ENCODE measurements at places on chromosomes 7 and 10.

DNA sequence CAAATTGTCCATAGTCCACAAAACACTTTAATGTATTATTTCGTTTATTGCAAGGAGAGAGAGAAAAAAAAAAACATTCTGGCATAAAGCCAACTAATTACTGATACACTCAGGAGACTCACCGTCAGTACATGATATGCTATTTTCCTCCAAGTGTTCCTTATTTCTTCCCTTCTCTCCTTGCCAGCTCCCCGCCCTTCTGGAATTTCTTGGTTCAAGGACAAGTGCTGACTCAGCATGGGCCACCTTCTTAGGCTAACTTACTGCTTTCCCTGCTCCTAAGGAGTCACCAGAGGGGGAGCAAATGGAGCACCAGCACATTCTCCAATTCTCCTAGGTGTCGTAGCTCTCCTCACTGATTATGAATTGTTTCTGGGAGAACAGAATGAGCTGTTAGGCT, 133.8 kb upstream of the HDAC9 start:
- DNase-seq: no peak

DNA sequence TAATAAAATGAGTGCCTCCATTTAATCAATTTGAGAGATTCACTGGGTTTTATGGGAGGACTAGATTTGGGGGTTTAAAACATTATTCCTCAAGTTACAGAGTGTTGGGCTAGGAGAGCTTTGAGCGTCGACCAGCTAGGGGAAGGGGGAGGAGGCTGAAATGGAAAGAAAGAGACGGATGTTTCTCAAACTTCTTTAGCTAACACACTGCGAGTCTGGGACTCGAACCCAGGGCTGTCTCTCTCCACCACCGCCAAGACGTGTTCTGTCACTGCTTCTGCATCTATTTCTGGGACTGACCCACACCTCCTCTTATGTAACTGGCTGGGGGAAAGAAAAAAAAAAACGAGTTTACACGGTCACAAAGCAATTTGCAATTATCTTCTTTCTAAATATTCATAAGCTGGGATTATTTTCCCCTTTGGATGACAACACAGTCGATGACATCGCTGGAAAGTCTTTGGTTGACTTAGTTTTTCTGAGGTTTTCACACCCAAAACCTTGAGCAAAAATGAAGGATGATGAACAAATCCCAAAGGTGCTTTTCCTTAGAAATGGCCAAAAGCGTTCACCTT, 27.2 kb downstream of the CHST15 start:
- no peak for DNase-seq

GRCh38 chr10:13794992-13795612, 208.3 kb downstream of the PRPF18 start:
- DNase-seq: no peak

DNA sequence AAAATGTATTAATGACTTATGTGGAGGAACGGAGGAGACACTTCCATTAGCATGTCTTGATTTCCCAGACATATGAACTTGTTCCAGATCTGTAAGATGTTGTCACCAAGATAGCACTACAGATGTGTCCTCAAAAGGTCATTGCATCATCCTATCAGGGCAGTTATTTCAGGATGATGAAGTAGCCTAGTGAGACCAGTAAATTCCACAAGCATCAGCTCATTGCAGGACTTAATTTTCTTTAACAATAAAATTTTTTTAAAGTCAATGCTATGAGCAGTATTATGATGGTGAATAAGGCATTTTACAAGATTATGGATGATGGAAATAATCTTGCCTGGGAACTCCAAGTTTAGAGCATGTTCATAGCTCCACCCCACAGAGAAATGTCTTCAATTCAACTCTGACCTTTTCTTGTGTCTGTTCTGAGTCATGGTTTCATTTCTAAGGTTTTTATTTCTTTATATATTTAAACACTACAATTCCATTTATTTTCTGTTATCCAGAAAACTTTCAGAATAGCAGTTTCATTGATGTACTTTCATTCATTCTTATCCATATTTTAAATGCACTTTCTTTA, 1203.3 kb upstream of the CELF2 start:
- DNase-seq: no peak

DNA sequence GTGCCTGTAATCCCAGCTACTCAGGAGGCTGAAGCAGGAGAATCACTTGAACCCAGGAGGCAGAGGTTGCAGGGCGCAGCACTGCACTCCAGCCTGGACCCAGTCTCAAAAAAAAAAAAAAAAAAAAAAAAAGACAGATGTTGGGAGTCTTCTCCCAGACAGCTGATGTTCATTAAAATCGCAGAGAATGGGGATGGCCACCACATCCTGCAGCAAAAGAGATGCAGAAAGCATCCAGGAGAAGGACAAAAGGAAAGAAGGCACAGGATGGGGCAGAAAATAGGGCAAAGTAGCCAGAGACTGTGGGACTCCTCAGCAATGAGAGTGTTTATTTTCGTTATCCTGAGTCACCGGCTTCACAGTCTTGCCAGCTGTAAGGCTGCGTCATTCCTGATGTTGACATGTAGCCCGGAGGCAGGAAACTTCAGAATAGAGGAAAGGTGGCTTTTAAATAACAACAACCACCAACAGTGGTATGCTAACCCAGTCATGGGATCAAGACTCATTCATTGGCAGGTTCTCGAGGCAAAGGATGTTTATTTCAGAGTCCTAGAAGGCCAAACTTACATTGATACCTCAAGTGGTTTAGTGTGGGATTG, 149.5 kb upstream of the SVIL start:
- DNase-seq: no peak

DNA sequence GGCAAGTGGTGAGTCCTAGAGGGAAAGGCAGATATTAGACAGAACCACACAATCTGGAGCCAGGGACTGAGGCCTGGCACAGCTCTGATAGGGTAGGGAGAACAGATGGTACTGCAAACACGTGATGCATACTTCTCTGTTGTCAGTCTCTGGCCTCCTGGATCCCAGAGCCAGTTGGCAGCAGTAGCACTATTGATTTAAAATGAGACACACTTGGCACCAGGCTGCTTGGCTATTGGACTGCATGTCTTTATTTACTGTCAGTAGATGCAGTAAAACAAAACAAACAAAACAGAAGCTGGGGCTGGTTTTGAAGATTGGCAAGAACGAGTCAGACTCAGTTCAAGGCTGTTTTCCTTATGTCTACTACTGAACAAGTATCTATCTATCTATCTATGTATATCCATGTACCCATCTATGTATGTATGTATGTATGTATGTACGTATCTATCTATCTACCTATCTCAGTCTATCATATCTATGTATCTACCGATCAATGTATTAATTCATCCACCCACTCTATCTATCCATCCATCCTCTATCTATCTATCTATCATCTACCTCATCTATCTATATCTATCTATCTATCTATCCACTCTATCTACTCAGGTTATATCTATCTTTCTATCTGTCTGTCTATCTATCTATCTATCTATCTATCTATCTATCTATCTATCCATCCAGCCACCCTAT, 23.4 kb upstream of the MGAM2 start:
- DNase-seq: no peak

DNA sequence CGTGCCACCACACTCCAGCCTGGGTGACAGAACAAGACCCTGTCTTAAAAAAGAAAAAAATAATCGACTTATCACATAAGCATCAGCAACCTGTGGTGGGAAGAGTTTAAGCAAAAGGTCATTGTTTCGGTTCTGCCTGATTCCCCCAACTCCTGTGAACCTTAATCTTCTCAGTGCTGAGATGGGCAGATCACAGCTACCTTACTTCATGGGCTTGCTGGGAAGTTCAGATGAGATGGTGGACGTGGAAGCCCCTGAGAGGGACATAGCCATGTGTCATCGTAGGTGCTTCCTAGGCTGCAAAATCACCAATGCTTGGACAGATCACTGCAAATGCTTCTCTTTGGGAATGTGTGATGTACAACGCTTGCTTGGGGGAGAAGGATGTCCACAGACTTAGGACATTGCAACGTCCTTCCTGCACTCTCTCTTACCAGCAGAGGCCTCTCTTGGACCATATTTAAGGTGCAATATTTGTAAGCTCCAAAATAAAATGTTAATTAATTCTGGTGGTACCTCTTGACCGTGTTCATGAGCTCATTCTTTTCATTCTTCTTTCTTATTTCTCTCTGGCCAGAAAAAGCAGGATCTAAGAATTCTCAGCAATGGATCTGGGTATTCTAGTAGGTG, 8.6 kb downstream of the GJD4 start:
- no peak for DNase-seq

GRCh38 chr10:124349996-124350280, 68.8 kb downstream of the OAT start:
- DNase-seq: no peak

DNA sequence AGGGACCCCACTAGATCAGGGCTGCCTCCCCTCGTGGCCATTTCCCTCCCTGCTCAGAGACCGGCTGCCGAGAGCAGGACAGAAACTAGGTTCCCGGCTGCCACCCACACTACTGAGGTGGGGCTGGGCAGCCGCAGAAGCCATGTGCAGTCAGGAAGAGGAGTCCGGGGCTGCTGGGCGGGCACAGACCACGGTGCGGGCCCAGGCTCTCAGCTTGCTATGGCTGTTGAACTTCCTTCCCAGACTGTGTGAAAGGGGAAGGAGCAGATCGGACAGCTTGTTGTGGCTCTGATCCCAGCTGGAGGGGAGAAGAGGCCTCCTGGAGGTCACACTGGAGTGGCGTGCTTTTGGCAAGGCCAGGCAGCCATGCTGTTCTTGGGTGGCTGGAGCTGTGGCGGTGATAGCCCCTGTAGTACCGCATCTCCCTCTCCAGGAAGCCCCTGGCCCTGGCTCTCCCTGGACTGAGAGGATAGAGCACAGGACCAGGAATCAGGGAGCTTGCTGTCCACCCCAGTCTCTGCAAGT, 56.8 kb downstream of the HK1 start:
- no peak for DNase-seq

GRCh38 chr7:47580811-47581331, 1.0 kb downstream of the TNS3 start:
- no peak for DNase-seq

- no peak for DNase-seq
Measured at GRCh38 chr7:151660141-151660540, 140.4 kb upstream of the RHEB start.

DNA sequence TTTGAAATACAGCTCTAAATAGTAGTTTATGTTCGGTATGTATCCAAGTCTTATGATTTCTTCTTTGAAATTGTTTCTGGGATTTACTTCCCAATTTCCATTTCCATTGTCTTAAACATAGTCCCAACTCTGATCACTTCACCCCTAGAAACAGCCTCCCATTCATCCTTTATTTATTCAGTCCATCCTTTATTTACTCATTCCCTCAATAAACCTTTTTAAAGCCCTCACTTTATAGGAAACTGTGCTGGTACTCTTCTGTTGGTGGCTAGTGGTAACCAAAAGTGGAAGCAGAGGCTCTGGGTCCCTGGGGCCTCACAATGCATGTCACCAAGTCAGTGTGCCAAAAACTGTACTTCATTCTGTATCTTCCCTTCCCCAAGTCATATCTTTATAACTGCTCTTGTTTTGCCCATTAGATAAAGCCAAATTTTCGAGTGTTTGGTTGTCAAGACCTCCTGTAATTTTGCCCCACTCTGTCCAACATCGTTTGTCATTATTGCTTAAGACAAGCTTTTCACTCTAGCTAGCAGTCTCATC, 3.9 kb upstream of the EPC1 start:
- no peak for DNase-seq

- DNase-seq: no peak
Measured at GRCh38 chr10:29056729-29057128, 232.1 kb upstream of the LYZL1 start.

DNA sequence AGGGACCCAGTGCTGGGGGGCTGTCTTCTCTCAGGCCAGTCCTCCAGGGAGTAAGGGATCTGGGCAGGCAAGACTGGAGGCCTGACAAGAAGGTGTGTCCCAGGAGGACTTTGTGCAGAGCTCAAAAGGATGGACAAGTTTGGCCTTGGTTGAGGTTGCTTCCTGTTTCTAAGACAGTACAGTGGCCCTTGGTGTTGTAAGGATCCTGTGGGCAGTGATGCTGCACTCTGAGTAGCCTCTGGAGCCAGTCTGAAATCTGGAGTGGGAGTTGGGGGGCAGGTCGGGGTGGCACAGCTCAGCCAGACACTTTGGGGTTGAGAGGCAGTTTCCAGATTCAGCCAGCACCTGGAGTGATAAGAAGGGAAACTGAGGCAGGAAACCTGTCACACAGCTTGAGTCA, 139.2 kb upstream of the ZMIZ1 start:
- DNase-seq: no peak

DNA sequence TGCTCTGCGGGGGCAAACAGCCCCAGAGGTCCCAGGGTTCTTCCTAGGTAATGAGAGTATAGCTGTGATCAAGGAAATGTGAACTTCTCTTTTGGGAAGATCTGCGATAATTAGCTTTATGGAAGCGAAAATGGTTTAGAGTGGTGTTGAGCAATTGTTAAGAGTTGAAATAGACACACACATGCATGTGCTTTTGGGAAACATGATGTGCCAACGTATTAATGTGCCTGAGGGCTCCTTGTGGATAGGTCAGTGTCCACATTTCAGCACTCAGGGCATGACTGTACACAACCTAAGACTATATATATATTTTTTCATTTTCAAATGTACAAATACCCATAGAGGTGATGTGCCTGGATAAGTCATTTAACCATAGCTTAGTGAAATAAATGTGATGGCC, 67.0 kb downstream of the GSDME start:
- no peak for DNase-seq

DNA sequence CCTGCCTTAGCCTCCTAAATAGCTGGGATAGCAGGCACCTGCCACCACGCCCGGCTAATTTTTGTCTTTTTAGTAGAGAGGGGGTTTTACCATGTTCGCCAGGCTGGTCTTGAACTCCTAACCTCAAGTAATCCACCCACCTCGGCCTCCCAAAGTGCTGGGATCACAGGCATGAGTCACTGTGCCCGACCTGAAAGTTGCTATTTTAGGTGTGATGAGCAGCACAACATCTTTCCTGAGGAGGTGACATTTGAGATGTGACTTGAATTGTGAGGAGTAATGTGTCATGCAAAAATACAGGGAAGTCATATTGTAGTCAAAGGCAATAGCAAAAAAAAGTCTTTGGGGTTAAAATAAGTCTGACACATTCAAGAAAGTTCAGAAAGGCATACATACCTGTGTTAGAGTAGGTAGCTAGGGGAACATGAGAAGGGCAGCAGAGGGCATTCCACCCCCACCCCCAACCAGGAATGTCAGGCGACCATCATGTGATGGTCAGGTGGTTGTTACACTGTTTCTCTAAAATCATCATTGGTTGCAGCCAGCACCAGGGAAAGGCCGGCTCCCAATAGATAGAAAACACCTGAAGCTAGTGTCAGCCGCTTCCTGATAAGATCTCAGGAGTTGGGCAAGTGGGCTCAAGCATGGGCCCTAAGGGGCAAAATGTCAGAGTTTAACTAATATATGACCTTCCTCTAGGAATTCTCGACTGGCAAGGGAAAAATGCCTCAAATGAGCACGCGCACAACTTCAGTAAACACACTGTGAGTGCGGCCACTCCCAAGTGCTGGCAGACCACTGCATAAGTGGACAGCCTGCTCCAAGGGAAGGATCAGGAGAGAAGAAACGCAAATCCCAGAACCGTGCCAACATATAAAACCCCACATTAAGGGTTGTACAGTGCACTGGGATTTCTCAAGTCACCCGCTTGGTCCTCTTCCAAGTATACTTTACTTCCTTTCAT, at the start of gene TACC2:
Gene TACC2 (plus strand): TSS at position 803 of the 964 bp plus-strand sequence. CDS start 32,819 bp downstream, outside the sequence.
- DNase-seq: no peak

Measured in D721Med (cell line).